ENCODE measurements at places on chromosomes 5 and 9.

DNA sequence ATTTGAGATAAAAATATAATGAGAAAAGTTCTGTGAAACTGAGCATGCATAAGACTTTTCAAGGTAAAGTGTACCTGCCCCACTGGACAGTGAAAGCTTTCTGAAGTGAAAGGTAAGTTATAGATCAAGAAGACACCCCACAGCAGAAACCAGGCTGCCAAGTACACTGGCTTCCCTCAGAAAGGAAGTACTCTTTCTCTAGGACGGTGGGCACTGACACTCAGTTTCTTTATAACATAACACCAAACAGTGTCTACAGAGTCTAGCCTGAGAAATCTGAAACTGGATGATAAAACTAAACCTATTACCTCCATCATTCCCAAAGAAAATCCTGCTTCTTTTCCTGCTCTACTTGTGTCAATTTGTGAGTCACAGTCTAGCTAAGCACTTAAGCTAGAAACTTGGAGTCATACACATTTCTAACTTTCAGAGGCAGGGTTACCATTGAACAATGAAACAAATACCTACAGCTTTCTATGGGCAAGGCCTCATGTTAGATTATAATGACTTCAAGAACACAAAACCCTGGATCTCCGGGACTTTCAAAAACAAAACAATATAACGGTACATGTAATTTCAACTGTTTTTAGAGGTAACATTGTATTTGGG lies 136.7 kb downstream of the CPLANE1 start:
- DNase-seq, result no peak

- no peak for DNase-seq
These were observed 167.5 kb downstream of the CDK5RAP2 start for GRCh38 chr9:120412425-120412951.

DNA sequence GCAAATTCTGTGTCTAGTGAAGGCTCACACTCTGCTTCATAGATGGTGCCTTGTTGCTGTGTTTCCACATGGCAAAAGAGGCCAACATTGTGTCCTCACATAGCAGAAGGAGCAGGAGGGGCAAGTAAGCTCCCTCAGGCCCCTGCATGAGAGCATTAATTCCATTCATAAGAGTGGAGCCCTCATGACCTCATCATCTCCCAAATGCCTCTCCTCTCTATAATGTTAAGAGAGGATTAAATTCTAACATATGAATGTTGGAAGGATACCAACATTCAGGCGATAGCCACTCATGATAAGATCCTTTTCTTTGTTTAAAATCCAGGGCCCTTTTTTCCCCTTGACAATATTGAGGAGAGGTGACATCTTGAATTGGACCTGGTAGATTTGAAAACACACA lies 35.2 kb upstream of the PAM start:
- no peak for DNase-seq

- no peak for DNase-seq
These were observed 58.6 kb downstream of the LHFPL2 start for GRCh38 chr5:78589923-78590322.

GRCh38 chr5:116273448-116274242 lies 188.8 kb downstream of the COMMD10 start:
- no peak for DNase-seq

DNA sequence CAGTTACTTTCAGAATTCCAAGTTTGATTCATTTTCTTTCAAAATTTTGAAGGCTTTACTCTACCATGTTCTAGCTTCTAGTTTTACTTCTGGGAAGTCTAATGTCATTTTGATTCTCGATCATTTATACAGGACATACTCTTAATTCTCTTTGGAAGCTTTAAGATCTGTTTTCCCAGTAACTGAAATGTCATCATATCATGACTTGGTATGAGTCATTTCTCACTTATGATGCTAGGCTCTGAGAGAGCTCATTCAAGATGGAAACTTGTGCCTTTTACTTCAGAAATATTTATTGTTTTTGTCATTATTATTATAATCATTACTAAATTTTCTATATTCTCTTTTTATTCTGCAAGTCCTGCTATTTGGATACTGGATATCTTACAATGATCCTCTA lies 222.3 kb downstream of the PARP8 start:
- no peak for DNase-seq

GRCh38 chr9:102975251-102975650 lies 19.9 kb upstream of the CYLC2 start:
- no peak for DNase-seq

- no peak for DNase-seq
These were observed 128.5 kb upstream of the CDH10 start for GRCh38 chr5:24773261-24773660.

GRCh38 chr9:7067169-7067568 lies 309.4 kb downstream of the KDM4C start:
- DNase-seq, result no peak

DNA sequence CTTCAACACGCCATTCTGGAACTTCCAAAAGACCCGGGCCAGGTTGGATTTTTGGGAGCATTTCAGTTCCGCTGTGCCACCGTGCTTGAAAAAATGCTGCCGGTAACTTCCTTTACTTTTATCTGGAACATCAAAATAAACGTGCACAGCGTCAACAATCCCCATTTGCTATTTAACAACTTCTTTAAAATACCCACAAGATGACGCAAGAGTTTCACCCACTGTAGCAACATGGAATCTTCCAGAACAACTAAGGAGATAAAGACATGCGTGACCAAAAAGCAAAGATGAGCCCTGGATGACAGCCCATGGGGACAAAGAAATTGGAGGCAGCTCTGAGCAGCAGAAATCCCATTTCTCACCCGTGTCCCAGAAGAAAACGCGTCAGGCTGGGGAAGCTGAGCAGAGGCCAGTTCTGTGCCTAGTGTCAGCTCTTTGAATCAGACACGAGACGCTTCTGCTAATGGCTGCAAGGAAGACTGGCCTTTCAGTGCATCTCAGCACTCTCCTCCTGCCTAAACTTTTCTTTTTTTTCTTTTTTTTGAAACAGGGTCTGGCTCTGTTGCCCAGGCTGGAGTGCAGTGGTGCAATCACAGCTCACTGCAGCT lies 61.3 kb downstream of the SECISBP2 start:
- DNase-seq, result no peak

GRCh38 chr9:128077847-128078503 lies 9.9 kb downstream of the SLC25A25 start:
- no peak for DNase-seq

GRCh38 chr9:126661122-126661520 lies 47.4 kb downstream of the LMX1B start:
- DNase-seq, result no peak

- no peak for DNase-seq
These were observed at the start of gene ASTN2 for GRCh38 chr9:117414906-117415331. ASTN2 (minus strand) TSS chr9:117415057; CDS start chr9:117414938, 119 bp downstream.

DNA sequence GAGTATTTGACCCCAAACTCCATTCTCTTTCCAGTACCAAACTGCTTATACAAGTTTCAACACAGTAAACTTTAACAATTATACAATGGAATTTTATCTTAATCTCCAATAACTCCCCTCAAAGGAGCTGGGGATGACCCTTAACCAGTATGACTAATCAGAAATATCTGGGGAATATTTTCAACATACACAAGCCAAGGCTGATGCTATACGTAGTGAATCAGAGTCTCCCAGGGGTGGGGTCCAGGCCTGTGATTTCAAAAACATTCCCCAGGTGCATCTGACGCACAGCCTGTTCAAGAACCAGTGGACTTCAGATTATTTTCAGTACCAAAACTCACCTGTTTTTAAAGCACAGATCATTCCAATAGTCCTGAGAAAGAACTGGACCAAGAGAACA lies 11.8 kb upstream of the SEMA5A start:
- DNase-seq, result no peak

DNA sequence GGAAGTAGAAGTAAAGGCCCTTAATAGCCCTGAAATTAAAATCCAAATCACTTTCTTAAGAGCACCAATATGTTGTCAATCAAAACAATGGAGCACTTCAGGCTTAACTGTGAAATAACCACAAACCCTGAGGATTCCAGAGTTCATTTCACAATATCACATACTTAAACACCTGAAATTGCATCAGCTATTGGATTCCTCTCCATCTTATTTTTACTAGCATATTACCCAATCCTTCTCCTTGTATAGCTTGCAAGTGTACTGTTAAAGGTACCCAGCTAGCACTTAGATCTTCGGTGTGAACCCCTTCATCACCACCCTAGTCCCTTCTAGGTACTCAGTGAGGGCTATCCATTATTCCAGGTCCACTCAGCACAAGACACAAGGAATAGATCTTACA lies 287.3 kb downstream of the EFNA5 start:
- no peak for DNase-seq

DNA sequence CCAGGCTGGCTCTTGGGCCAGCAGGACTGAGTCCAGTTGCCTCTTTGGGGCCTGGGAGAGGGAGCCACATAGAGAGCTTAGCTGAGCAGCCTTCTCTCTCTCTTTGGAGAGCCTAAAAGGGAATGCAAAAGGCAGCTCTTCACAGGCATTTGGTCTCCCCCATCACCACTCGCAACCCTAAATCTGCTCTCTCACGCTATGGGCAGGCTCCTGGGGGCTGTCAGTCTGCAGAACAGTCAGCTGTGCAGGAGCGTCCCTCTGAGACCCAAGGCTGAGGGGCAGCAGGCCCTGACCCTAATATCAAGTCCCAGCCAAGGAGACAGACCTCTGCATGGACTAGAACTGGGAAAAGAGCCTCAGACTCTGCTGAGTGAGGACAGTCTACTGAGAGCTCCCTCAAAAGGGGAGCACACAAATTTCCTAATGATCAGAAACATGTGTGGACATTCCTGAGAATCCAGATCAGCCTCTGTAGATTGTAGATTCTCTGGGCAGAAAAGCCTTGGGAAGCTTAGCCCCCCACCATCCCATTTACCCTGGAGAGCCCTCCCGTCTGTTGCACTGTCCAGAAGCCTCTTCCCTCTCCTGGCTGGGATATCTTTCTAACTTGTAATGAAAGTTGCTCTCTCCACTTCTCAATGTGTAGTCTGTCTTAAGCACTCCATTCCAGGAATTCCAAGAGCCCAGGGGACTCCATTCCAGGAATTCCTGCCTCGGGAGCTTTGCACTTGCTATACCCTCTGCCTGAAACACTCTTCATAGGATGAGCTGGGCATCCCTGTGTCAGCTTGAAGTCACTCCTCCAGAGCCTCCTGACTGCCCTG lies 79.4 kb downstream of the FAM114A2 start:
- no peak for DNase-seq

DNA sequence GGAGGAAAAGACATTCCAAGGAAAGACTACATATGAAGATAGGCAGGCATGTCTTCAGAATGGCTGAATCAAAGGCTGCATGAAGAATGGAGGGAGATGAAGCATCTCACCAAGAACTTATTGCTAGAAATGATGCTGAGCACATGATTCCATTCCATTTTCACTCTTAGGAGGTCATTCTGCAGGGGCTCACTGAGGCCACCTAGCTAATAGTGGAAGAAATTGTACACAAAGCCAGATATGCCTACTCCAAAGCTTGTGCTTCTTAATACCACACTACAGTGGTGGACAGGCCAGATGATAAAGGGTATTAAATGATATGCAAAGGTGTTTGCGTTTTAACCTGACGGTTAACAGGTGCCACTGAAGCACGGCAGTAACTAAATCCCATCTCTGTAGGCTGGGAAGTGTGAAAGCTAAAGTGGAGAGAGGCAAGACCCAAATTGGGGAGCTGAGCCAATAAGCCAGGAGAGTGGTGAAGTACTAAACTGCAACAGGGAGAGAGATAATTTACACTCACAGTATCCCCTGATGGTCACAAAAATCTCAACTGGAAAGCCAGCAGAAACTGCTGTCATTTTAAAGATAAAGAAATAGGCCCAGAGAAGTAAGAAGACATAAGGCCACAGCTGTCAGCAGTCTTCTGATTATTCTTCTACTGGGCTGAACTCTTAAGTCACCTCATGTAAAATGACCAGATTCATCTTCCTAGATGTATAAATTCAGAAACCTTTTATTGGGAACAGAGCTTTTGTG lies 14.6 kb downstream of the NDUFA8 start:
- no peak for DNase-seq

DNA sequence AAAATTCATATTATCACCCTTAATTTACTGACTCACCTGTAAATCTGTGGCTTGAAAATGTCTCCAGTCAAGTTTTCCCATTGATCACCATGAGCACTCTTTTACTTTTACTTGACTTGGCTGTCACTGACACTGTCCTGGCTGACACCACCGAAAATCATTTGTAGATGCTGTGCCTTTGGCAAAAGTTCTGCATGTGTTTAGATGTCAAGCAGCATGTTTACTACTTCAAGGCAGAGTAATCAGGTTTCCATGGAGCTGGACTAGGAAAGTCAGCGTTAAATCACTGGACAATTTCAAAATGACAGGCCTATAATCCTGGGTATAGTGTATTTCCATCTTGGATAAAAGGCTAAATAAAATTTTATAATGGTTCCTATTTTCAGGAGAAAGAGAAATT lies 1530.6 kb upstream of the CDH6 start:
- DNase-seq, result no peak

GRCh38 chr5:14501353-14502293 lies 80.0 kb upstream of the OTULINL start:
- DNase-seq, result no peak

GRCh38 chr9:8780386-8780785 lies 980.8 kb upstream of the DMAC1 start:
- DNase-seq, result no peak

DNA sequence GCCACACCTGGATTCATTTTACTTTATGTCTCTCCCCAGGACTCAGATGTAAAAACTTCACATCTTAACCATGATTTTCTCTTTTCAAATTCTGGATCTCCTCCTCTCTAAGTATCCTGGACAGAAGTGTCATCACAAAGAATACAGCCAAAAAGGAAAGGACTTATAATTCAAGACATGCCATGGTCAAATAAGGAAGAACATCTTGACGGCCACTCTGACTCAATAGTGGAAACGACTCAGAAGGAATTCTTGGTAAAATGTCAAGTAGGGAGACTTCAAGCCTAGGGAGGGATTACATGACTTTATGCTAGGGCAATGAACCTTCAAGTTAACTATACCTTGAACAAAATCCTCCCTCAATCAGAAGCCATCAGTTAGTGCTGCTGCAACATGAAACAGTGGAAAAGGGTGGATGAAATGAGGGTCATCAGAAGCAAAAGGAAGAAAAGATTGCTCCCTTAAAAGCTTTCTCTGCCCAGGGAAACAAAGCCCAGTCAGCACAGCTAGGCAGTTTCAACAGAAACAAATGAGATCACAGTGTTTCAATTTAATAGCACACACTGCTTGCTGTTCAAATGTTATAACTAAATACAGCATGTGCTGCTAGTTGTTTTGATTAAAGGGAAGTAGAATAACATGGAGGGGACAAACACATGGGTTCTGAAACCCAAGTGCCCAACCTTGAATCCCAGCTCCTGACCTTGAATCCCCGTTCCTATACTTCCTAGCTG lies 101.4 kb downstream of the LPAR1 start:
- no peak for DNase-seq

DNA sequence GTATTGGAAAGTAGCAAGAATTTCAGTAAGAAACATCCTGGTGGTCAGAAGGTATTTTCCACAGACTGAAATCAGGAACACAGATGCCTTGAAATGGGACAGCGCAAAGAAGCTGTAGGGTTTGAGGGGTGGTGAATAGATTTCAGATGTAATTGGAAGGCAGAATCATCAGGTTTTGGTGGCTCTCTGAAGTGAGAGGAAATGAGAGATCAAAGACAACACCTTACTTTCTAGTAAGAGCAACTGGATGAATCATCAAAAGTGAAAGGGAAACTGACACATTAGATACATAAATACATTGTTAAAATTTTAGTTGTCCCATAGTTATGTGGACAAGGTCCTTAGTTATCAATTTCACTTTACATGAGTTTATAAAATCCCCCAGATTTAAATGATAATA lies 188.2 kb upstream of the SLC27A6 start:
- no peak for DNase-seq

Measured in activated CD4-positive, alpha-beta memory T cell treated with anti-CD3 and anti-CD28 coated beads, Interleukin-2, amount 10 ng/mL, durations not matched to agents 7 days and 5 days (primary cell).